ENCODE measurements at places on chromosomes 16 and 17.

GRCh38 chr16:57677622-57678369, 9.7 kb downstream of the ADGRG3 start:
- DNase-seq: no peak

DNA sequence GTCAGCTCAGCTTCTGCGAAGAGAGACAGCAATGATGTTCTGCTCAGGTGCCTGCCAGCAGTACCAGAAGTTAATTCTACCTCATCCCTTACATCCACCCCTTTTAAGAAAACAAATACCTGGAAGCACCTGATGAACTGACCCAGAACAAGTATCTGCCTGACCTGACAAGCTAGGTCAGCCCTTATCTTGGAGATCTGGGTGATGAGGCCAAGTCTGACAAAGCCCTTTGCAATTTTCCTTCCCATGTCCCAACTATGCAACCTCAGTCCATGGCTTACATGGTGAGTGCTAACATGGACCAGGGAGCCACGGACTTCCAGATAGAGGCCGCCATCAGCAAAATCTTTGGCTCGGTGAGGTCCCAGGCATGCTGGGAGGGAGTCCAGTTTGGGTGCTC, 3.6 kb downstream of the ACADVL start:
- DNase-seq: no peak

DNA sequence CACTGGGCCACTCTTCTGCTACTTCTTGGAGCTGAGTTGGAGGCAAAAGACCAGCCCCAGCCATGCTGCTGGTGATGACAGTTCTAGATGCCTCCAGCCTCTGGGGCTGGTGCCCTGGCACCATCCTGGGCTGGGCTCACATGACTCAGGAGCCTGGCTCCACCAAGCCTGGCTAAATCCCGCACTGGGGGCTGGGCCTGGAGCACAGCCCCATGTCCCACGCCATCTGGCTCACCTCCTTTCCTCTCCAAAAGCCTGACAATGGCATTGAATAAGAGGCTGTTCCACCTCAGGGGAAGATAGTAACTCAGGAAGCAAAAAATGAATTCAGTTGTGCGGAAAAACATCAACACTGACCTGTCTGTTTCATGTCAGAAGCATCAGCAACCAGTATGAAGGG, 45.1 kb upstream of the MTSS2 start:
- DNase-seq: no peak

DNA sequence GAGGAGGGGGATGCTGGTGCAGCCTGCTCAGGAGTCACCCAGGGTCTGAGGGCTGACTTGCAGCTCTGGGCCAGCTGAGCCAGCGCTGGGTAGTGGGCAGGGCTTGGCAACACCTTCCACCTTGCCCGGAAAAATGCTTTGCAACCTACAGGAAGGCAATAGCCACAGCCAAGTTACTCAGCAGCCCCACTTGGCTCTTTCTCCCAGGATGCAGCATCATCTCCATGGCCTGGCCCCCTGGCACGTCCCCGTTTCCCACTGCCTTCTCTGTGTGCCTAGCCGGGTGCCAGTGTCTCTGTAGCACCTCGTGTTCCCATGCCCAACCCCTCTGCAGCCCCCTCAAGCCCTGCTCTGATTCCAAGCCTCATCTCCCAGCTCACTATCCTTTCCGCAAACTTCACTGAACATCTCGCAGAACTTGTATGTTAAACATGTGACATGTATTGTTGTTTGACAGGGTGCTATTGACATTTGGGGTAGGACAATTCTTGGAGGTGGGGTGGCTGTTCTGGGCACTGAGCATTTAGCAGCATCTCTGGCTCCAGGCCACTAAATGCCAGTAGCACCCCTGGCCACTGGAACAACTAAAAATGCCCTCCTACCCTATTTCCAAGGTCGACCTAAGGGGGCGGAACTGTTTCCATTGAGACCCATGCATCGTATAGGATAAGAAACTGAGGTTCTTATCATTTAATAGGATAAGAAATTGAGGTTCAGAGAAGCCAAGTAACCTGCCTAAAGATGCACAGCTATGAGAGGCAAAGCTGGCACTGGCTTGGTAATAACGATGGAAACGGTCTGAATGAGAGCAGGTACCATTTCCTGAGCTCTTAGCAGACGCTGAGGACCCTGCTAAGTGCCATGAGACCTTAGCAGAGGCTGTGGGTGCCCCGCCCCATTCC, 12.2 kb downstream of the DEXI start:
- no peak for DNase-seq

- DNase-seq: peak; percentile 90
These were observed 13.7 kb upstream of the CNGB1 start for GRCh38 chr16:57984443-57985203.

Measured in SK-N-DZ (cell line).